Right renal pelvis (tissue), 4 donors: ENCODE measurements at places on chromosomes 4 and X.

DNA sequence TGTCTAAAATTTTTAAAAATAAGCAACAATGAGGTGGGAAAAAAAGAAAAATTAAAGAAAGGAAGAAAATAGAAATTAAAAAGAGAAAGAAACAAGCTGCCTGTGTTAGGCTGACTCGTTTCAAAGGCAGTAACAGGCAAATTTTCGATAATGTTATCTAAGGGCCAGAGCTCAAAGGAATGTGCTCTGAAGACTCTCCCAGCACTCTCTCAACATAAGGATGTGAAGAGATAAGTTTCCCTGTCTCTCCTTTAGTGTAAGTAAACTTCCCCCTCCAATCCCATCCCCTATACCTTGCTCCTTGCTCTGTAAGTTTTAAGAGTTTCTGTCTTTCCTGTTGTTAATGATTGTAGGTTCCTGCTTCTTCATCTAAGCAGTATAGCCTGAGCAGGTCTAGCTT is 172.8 kb downstream of the TEX13C start:
- no peak for DNase-seq

- DNase-seq: no peak
These were observed 269.8 kb downstream of the FSTL5 start for GRCh38 chr4:161894014-161894413.

DNA sequence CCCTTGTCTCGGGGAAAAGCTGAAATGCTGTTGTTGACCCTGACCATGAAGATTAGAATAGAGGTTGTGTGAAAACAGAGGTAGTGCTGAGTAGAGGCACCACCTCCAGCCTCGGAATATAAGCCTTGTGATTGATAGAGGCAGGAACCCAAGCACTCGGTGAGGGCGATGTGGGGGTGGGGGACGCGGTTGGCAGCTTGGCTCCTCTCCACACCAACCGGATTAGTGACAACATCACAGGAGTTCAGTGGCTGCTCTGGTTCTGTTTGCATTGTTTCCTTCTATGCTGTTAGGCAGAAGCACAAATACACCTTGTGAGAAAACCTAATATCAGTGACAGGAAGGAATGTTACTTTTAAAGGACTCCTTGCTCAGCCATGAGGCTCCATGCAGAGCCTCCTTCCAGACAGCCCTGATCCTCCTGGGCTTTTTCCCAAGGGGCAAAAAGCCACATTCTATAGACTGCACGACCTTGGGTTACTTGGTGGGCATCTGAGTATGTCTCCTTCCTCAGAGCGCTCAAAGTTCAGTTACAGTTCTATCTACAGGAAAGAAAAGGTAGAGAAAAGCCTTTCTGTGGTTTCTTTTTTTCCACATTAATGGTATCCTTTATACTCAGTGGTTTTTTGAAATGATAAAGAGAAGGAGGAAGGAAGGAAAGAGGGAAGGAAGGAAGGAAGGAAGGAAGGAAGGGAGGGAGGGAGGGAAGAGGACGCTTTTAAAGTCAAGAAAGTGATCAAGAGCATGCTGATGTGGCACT is 150.4 kb upstream of the NOCT start:
- no peak for DNase-seq

DNA sequence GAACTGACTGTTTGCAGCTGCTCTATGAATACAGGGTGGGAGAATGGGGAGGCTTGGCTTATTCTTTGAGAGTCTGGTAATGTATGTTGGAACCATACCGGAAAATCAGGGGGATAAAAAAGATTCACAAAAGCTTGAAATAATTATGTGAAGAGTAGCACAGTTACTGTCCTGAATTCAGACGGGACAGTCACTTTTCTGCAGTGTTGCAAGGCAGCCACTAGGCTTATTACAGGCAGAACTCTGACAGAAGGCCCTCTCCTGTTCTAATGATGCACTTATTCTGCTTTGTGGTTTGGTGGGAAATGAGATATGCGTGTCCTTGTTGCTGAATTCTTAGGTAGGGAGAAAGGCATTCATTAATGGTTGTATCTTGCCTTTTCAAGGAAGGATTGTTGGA is 37.2 kb downstream of the GUCY1B1 start:
- DNase-seq: no peak

GRCh38 chrX:72305286-72306084 is at the start of gene CITED1:
Gene CITED1 (minus strand): TSS chrX:72305914. CDS start chrX:72302869, 3,045 bp downstream.
- no peak for DNase-seq

DNA sequence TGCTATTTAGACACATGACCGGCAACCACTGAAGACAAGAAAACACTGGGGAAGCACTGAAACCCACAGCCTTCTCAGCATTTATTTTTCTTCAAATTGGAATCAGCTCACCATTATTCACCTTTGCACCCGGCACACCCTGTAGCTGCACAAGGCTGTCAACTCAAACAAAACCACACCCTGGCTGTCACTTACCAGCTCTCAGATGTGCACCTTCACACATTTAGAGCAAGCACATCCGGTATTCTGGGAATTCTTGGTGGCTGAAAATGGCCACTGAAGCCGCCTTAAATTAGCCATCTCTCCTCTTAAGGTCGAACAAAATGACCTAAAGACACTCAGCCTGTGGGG is 5.9 kb downstream of the ZFYVE28 start:
- no peak for DNase-seq

GRCh38 chr4:6365545-6366086 is 96.0 kb downstream of the WFS1 start:
- no peak for DNase-seq

DNA sequence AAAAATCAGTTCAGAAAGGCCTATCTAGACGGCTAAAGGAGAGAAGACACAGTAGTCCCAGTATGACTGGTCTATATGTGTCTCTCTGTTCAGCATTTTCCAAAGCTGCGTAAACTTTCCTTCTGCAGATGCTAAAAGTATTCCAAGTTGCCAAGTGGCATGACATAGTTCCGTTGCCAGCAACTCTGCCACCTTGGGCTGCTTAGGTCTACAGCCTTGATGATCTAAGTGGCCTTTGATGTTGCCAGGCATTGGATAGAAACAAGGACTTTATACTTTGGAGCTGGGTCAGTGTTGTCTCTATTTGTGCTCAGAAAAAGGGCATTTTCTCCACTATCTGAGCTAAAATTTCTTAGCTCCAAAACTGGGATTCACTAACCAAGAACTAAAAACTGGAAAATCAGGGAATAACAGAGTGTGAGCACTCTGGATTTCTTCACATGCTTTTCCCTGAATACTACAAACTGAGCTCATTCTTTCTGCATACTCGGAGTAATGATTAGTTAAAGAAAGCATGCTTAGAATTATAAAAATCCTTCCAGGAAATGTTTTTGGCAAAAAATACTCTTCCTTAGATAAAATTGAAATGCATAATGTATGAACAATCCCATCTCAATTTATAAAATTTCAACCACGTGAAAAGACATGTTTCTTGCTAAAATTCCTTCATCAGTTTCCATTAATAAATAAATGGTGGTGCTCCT is 191.4 kb downstream of the ADAMTS3 start:
- DNase-seq: no peak

- no peak for DNase-seq
These were observed 2363.1 kb downstream of the ARAP2 start for GRCh38 chr4:33881176-33881575.

- no peak for DNase-seq
These were observed 233.9 kb upstream of the EDA2R start for GRCh38 chrX:66872771-66873170.

DNA sequence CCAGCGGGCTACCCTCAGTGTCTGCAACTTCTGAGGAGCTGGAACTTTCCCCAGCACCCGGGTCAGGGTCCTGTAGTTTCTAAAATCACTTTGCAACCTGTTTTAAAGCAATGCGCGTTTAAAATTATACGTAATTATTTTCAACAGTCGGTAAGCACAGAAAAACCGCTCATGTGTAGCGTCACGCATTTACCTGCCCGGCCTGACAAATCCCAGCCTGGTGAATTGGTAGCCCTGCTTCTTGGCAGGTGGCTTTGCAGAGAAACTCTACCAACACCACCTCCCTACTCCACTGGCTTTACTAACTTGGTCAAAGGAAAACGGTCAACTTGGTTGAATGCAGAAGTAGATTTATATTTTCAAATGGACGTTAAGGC is 640 bp downstream of the BANK1 start:
- DNase-seq: peak; percentile 15

GRCh38 chr4:102531462-102531861 is 30.3 kb downstream of the NFKB1 start:
- DNase-seq: no peak

GRCh38 chrX:135513130-135513515 is 7.3 kb upstream of the INTS6L start:
- no peak for DNase-seq

DNA sequence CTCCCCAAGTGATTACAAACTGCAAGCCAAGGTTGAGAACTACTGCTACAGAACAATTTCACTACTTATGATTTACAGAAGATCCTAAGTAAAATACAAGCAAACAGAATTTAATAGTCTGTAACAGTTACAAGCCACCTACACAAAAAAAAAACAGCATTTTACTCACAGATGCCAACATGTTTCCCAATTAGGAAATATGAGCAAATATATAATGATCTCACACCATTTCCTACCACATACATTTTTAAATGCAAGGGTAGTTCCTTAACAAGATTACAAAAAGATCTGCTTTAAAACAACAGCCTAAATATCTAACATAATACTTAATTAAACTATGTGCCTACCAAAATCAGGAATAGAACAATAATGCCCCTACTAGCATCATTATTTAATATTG is 63.4 kb downstream of the EFHC2 start:
- DNase-seq: no peak

DNA sequence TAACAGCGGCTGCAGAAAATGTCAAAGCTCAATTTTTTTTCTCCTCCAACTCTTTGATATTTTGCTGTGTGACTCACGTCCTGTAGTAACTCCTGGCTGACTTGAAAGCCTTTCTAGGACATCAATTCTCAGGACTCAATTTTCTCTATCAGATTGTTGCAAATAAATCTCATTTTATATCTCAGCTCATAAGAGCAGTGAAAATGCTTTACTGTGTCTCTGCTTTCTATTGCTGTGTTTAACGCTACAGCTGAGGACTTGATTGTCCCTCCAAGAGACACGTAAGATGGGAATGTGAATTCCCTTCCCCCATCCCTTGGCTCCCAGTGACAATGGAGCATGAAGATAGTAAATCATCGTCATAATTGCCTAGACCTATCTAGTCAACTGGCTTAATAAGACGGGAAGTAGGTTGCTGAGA is 20.5 kb upstream of the CBR4 start:
- DNase-seq: no peak

DNA sequence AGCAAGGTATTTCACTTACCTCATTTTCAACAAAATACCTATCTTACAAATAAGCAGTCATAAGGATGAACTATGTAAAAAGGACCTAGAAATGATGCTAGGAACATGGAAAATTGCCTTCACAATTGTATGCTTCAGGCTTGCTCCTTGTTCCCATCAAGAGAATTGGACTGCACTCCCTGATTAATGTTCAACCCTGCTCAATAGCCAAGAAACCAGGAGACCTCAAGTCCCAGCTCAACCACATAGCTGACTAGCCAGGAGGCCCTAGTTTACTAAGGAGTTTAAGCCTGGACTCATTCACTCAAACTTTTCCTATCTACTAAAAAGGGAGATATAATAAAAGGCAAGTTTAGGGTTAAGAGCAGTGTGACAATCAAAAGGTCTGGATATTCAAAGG is 146.6 kb upstream of the DGKK start:
- no peak for DNase-seq

GRCh38 chrX:69357317-69357716 is 146.8 kb upstream of the NALF2 start:
- no peak for DNase-seq

GRCh38 chr4:19298998-19299397 is 952.7 kb upstream of the SLIT2 start:
- no peak for DNase-seq

DNA sequence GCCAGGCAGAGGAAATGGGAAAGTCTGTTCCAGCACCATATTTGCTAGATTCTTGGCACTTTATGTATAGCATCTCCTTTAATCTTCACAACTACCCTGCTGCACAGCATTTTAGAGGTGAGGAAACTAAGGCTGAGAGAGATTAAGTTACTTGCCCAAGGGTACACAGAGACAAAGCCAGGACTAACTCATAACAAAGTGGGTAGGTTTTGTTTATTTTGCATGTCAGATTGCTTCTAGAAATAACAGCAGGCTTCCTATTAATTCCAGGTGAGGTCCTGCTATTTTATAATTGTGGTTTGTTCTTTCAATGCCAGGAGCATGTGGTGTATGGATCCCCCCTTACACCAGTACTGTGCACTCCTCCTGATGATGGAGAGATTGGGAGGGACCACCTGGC is 15.0 kb downstream of the TCEANC start:
- DNase-seq: no peak

- no peak for DNase-seq
These were observed 74.2 kb downstream of the RTL9 start for GRCh38 chrX:110432906-110433215.

DNA sequence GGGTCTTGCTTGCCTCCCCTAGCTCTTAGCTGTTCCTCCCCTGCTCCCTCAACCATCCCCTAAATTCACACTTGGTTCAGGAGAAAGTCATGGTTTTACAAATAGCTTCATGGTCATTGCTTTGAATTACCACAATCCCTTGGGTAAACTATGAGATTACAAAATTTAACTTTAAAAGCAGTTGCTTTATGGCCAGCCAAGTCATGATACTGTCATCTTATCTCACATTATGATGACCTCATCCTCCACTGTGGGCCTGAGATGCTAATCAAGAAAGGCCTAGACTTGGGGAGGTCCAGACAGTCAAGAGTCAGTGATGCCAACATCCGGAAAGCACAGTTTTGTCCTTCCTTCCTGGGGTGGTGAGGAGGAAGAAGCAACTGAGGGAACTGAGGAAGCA is 10.5 kb upstream of the FGF16 start:
- no peak for DNase-seq

- no peak for DNase-seq
These were observed 7.6 kb downstream of the MED14 start for GRCh38 chrX:40727581-40728252.

DNA sequence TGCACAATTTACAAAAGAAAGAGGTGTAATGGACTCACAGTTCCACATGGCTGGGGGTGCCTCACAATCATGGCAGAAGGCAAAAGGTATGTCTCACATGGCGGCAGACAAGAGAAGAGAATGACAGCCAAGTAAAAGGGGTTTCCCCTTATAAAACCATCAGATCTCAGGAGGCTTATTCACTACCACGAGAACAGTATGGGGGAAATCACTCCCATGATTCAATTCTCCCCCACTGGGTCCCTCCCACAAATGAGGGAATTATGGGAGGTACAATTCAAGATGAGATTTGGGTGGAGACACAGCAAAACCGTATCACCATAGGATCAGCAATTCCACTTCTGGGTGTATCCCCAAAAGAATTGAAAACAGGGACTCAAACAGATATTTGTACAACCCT is 97.5 kb upstream of the STX18 start:
- no peak for DNase-seq

DNA sequence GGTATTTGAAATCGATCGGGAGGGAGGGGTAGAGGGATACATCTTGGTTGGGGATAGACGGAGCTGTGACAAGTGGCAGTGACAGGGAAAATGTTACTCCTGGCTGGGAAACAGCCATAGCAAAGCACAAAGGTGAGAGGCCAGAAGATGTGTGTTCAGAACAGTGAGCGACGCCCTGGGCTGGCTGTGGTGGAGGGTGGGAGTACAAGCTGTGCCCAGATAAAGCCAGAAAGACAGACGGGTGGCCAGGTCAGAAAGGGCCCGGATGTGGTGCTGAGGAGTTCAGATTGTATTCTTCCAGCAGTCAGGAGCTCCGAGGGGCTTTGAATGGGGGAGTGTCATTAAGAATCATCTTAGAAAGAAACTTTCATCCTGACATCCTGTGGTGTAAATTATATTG is 27.9 kb downstream of the CCDC149 start:
- no peak for DNase-seq
